Muscle of leg (tissue), 16 donors: ENCODE measurements at places on chromosomes 5 and 9. TPM values are rescaled to one million over a fixed set of nuclear protein-coding genes. Genes with fewer than 3 reads are reported as not detected.
A peak's percentile ranks its signal among the peaks of the same experiment; 100 is the strongest.

FCN2 gene
- 0.18 TPM for total RNA-seq

CNTNAP3 gene
- 2.9 TPM for total RNA-seq

BTNL3 gene
- total RNA-seq, result not detected

TMEM250 gene
- total RNA-seq, result 22.7 TPM

RGS7BP gene
- total RNA-seq, result 5.3 TPM

SHLD3 gene
- 2.9 TPM for total RNA-seq

PCDHGA12 gene
- total RNA-seq, result 2.4 TPM

IL17B gene
- total RNA-seq, result 423 TPM

ALDH1A1 gene
- total RNA-seq, result 24.5 TPM

CKS2 gene
- 35.9 TPM for total RNA-seq

FIBCD1 gene
- not detected for total RNA-seq

PCA3 gene
- 0.58 TPM for total RNA-seq

TNFSF8 gene
- total RNA-seq, result 0.49 TPM

HSPA9 gene
- 132 TPM for total RNA-seq

FBP2 gene
- total RNA-seq, result 105 TPM

TERT gene
- not detected for total RNA-seq

RIOK2 gene
- 33.6 TPM for total RNA-seq

- DNase-seq, result peak; percentile 48
These were observed 2.0 kb downstream of the CYFIP2 start for GRCh38 chr5:157267761-157268480.

- DNase-seq, result no peak
These were observed 2.1 kb upstream of the ALDH1B1 start for GRCh38 chr9:38390442-38390841.

DNA sequence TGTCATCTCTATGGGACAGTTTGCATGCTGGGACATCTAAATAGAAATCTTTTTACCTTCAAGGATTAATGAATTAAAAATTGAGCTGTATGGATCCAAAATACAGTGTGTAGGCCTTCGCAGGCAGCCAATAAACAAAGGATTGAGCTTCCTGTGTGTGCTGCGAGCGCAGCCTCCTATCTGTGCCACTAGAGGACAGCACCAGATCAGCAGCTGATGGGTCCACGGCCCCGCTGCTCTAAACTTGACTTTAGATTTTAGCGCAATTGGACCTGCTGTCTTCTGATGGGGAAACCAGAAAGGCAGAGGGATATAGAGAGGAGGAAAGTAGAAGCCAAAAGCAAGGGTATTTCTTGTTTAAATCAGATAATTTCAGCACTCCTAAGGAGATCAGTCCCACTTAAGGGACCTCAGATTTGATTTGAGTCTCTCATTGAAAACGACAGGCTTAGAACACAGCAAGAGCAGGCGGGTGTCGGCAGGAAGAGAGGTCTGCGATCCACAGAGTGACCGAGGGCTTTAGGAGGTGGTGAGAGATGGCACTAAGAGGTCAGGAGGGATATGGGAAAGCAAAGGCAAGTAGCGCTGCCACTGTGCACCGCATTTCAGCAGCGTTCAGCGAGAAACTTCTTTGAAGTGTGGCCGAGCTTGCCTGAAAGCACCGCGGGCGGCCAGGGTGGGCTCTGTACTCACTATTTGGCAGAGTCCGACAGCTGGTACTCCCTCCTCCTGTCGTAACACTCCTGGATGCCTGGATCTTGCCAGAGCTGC is 214.3 kb downstream of the GNA14 start:
- peak; percentile 86 for DNase-seq

- DNase-seq, result peak; percentile 78
These were observed 111.1 kb upstream of the FBXL7 start for GRCh38 chr5:15388866-15389265.

- DNase-seq, result no peak
These were observed 278.7 kb upstream of the KLF4 start for GRCh38 chr9:107768224-107768623.

DNA sequence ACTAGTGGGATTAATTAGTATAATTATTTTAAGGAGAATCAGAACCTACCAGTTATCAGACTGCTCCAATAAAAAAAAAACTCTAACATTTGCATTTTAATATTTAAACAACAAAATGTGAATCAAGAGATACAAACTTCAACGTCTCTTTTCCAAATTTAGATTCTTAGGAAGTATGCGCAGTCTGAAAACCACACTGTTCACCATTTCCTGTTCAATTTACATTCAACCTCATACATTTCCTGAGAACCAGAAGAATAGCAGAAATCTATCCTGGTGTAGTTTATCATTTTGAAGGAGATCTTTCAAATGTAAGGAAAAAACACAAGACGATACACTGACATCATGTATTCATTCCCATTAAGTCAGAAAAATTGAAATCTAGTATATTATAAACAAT is 869.2 kb downstream of the EFNA5 start:
- DNase-seq, result no peak

DNA sequence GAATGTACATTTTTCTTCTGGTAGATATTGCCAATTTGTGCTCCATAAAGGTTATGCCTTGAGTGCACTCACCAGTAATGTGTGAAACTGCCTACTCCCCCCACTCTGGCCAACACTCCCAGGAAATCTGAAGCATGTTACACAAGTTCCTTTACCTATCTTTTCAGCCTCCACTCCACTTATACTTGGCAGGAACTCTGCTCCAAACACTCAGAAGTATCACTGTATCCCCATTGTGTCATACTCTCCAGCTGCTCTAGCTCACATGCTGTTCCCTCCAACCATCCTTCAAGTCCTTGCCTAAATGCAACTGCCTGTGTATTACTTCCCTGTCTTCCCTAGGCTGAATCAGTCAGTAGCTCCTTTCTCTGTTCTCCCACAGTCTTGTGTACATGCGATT is 28.3 kb downstream of the POU4F3 start:
- no peak for DNase-seq

- peak; percentile 82 for DNase-seq
These were observed 125.7 kb downstream of the FGF18 start for GRCh38 chr5:171544913-171545765.

- DNase-seq, result no peak
These were observed 7.6 kb upstream of the RIC1 start for GRCh38 chr9:5621327-5621726.

DNA sequence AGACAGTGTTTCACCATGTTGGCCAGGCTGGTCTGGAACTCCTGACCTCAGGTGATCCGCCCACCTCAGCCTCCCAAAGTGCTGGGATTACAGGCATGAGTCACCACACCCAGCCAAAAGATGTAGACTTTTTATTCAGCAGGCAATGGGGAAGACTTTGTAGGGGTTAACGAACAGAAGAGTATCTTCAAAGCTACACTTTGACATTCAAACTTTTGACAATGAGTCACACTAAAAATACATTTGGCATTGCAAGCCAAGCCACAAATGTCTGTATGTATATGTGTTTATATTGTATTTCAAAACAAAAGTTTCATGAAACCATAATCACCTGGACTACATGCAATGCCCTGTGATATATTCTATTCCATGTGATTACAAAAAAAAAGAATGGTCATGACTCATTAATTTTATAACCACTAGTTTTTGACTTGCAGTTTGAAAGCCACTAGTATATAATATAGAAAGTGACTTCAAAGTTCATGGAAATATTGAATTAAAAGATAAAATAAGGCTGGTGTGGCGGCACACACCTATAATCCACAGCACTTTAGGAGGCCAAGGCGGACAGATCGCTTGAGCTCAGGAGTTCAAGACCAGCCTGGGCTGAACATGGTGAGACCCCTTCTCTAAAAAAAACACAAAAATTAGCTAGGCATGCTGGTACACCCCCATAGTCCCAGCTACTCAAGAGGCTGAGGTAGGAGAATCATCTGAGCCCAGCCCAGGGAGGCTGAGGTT is 8.3 kb downstream of the DIMT1 start:
- DNase-seq, result no peak

DNA sequence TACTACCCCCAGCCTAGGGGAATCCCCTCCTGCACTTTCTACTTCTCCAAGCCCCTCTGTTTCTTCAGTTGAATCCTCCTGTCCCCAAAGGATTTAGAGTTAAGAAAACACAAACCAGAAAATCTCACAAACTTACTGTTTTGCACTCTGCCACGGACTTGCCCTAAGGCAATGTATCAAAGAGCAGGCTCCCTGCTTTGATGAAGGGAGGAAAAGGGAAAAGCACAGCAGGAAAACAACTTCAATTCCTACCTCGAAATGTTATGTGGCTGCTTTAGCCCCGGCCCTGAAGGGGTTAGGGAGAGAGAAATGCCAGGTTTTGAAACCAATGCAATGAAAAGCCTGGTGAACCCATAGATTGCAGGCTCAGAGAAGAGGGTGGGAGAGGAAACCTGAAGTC is 254.7 kb downstream of the MAN2A1 start:
- no peak for DNase-seq

GRCh38 chr9:35907711-35908503 is 1.4 kb upstream of the SPAAR start:
- peak; percentile 97 for DNase-seq

GRCh38 chr5:139051392-139051791 is 146.8 kb downstream of the SIL1 start:
- DNase-seq, result peak; percentile 12

DNA sequence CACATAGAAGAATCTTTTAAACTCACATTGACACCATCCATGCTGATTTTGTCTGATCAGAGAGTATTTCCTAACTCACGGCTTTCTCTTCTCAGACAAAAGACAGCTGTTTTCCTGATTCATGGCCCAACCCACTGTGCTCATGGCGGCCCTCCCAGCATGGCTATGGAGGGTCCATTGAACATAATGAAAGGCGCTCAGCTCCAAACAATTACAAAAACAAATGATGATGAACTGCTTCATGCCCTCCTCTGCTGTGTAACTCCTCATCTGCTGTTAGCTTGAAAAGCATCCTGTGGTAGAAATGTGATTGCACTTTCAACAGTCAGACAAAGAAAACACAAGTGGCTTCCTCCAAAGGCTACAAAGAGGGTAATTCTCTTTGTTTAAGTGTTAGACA is 673.8 kb downstream of the PRELID2 start:
- no peak for DNase-seq

DNA sequence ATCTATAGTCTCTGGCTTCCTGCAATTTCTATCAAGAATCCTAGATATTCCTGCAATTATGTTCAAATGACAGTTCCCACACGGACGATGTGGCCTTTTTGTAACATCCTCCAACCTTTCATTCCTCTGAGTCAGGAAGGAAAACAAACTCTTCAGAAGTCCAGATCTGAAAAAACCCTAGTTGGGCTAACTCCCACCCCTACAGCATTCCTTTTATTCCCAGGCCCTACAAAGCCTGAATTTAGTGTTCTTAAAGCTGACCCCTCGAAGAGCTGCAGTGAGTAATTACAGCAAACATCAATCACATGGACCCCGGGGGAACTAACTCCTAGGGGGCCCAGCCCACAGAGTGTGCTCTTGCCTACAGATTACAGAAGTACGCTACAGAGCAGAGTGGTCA is 99.7 kb downstream of the SERINC5 start:
- no peak for DNase-seq

DNA sequence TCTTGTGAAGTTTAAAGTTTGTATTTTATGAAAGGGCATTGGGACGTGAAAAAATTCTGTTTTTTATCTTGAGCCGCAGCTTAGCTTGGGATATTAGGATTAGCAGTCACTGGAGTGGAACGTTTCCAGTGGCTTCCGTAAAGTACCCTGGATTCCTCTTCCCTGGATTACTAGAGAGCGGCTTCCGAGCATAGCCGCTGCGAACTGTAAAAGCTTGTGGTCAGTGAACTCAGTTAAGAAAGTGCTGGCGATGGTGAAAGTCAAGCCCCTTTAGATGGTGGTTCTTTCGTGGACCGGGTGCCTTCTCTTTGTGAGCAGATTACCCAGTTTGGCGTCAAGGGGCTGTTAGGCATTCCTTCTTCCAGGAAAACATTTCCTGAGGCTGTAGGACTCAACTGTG is 168.1 kb downstream of the KDM4C start:
- no peak for DNase-seq

DNA sequence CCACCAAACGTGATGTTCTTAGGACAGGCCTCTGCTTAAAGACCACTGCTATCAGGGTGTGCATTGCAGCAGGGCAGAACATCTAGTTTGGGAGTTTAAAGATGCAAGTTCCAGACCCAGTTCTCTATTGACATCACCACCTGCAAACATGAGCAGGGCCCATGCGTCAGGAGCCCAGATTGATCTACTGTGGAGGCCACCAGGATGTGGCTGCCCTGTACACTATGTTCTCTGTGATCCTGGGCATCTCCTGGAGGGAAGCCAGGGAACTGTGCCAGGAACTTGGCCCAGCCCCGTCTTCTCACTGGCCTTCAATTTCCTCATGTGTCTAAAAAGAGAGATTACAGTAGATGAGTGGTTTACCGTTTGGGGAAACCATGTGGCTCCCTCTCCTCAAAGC is 87.1 kb downstream of the PDE6A start:
- peak; percentile 74 for DNase-seq

GRCh38 chr9:80797831-80798688 is 891.3 kb downstream of the TLE1 start:
- DNase-seq, result peak; percentile 99

GRCh38 chr5:20572614-20573013 is 584.6 kb upstream of the CDH18 start:
- peak; percentile 73 for DNase-seq

DNA sequence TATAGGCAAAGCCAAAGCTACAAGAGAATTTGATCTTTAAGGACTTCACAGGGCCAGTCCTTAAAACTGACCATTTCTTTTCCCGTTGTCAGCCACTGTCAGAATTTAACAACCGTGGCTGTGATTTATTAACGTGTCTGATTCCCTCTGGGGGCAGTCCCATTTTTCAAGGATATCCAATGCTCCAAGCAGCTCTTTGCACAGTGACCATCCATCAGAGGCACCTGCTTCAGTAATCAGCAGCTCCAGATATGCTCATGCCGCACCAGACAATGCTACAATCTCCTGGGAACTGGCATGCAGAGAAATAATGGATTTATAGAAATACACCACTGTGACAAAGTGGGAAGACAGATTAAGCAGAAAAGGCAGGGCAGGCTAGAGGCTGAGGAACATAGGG is 163.3 kb upstream of the PPP1R2B start:
- DNase-seq, result no peak

- no peak for DNase-seq
These were observed 127.1 kb downstream of the ZNF354C start for GRCh38 chr5:179187229-179187678.

- DNase-seq, result no peak
These were observed 41.1 kb downstream of the DAP start for GRCh38 chr5:10719965-10720364.

DNA sequence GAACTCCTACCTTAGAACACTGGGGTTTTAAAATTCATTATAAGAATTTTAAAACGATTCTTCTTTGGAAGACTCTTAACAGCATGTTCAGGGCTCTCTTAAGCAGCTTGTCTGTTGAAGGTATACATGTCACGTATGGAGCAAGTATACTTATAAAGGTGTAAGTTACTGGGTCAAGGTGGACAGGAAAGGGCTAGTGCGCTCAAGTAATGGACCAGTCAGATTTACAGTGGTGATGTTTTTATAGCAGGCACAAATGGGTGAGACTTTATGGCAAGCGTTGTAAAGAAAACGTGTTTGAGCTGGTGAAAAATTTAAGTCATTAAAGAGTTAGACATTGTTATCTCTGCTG is 7.9 kb downstream of the SLC44A1 start:
- no peak for DNase-seq
